Sigmoid colon (tissue), 7 donors: ENCODE measurements at places on chromosomes 13 and 19. TPM values are rescaled to one million over a fixed set of nuclear protein-coding genes. Genes with fewer than 3 reads are reported as not detected.
A peak's percentile ranks its signal among the peaks of the same experiment; 100 is the strongest.

Gene ZNF296
- 1.2 TPM for total RNA-seq

Gene ZSCAN5A
- total RNA-seq: 5.8 TPM

Gene SYNE4
- total RNA-seq: 0.82 TPM

GRCh38 chr13:72820156-72820897 lies 38.4 kb downstream of the PIBF1 start:
- DNase-seq: no peak

GRCh38 chr19:15869873-15870272 lies 28.0 kb downstream of the CYP4F2 start:
- DNase-seq: no peak

DNA sequence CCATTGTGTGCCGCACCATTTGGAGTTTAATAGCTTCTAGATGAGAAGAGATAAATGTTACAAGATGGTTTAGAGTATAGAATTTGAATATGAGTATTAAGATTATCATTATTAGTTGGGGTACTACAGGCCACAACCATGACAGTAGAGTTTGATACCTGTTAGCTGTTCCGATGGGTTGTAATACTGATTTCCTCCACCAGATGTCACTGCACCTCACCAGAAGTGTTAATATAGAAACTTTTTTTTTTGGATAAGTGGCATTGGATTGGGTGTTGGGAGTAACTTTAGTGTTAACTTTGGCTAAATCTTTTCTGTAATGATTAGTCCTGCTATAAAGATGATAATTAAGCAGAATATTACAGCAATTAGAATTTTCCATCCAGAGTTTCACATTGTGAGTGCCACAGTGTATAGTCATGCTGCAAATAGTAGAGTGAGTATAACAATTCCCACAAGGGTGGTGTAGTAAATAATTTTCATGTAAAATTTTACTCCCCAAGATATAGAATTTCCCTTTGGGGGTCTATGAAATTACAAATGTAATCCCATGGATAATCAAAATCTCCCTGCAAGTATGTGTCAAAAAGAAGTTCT lies 56.3 kb downstream of the PSG3 start:
- DNase-seq: no peak

- no peak for DNase-seq
These were observed 21.3 kb upstream of the SLC1A5 start for GRCh38 chr19:46809534-46810272.

GRCh38 chr19:1169411-1169791 lies 4.7 kb downstream of the SBNO2 start:
- DNase-seq: peak; percentile 66

DNA sequence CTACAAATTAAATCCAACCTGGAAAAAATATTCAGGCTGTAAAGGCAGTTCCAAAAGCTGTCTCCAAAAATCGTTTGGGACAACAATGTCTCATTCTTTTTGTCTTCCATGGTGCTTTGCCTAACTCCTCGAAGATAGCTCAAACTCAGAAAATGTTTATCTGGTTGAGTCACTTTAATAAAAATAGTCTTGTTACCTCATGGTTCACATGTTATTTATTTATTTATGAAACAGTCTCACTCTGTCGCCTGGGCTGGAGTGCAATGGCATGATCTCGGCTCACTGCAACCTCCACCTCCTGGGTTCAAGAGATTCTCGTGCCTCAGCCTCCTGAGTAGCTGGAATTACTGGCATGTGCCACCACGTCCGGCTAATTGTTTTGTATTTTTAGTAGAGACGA lies 4.9 kb upstream of the BRD4 start:
- no peak for DNase-seq

Gene CYP2F1
- not detected for total RNA-seq

DNA sequence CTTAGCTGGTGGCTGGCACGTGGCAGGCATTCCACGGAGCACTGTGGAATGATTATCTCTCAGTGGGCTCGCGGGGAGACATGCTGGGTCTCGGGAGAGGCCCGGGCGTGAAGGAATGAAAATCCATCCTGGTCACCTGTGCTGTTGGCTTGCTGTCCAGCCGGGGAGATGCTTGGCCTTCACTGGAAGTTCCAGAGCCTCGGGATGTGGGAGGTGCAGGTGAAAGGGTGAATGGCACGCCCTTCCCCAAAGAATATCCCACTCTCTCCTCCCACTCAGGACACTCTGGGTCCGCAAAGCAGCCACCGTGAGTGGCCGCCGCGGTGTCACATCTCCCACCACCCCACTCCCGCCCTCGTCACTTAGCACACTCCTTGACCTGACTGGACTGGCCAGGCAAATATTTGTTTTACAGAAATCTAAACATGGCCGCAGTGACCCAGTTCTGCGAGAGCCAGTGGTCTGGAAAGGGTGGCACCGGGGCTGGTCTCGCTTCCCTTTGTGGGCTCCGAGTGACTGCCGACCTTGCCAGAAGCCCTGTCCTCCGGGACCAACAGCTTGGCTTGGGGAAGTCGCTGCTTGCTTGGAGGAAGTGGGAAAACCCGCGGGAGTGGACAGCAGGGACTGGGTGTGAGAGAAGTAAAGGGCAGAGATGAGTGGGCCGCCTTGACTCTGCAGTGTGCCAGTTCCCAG lies 8.0 kb downstream of the DPP9 start:
- no peak for DNase-seq

Gene CYP2A13
- total RNA-seq: not detected

Gene QPCTL
- total RNA-seq: 4.7 TPM

- DNase-seq: no peak
These were observed 19.9 kb downstream of the NWD1 start for GRCh38 chr19:16739546-16739945.

GRCh38 chr19:34428549-34429285 lies 536 bp downstream of the UBA2 start:
- peak; percentile 65 for DNase-seq

GRCh38 chr13:42875475-42876269 lies 94.3 kb downstream of the FAM216B start:
- DNase-seq: no peak

Gene ZNF729
- total RNA-seq: not detected

DNA sequence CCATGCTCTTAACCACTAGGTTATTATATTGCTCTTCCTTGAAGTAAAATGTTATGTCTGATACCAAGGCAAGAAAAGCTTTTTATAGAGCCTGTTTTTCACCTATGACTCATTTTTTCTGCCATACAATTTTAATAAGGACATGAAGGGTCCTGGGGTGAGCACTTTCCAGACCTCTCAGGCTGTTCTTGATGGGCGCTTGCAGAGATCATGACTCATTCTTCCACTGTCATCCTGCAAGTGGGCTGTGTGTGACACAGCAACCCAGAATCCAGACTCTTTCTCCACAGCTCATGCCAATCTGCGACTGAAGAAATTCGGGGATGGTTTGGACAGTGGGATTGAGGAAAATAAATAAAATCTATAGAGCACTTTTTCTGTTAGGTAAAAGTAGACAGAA lies 506.7 kb upstream of the NBEA start:
- no peak for DNase-seq

DNA sequence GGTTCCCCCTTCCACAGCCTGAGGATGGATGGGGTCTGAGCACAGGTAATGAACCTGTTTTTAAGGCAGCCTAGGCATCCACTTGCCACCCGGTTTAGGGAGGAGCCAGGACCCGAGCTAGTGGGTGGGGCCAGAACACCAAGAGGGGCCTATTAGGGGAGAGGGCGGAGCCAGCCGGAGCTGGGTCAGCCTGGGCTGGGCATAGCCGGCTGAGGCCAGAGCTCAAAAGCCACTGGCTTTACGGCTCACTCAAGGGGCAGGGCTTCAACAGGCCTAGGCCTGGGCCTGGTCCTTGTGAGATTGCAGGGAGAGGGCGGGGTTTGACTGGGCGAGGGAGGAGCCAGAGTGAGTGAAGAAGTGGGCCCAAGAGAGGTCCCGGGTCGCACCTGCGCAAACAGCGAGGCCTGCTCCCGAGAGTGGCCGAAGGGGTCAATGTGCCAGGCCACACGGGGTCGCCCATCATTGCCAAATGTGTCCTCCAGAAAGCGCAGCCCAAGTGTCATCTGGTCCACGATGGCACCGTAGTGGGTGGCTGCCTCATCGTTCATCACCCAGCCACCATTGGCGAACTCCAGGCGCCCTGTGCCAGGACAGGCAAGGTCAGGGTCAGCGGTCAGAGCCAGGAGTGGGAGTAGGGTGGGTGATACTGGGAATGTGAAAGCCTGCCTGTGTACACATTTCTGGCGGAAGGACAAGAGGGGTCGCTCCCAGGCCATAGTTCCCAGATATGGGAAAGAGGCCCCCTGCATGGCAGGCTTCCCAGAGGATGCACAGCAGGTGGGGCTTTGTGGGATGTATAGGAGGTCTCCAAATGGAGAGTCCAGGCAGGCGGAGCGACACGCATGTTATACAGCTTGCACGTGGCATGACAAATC lies 1.9 kb downstream of the MAN2B1 start:
- DNase-seq: no peak

DNA sequence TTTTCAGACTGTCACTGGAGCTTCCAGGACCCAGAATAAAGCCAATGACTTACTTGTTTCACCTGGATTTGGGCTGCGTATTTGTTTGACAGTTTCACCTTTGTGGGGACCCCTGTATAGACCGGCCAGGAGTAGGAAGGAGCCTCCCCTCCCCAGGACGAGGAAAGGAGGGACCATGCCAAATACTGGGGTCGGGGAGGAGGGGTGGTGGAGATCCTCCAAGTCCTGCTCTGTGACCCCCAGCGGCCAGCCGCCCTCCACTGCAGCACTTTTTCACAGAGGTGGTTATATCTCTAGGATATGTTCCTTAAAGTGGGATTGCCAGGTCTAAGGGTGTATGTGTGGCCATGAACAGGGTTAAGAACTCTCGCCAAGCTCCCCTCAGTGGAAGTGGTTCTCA lies 25.7 kb upstream of the ZNF492 start:
- no peak for DNase-seq

GRCh38 chr13:54185785-54186184 lies 1157.2 kb downstream of the OLFM4 start:
- DNase-seq: no peak

DNA sequence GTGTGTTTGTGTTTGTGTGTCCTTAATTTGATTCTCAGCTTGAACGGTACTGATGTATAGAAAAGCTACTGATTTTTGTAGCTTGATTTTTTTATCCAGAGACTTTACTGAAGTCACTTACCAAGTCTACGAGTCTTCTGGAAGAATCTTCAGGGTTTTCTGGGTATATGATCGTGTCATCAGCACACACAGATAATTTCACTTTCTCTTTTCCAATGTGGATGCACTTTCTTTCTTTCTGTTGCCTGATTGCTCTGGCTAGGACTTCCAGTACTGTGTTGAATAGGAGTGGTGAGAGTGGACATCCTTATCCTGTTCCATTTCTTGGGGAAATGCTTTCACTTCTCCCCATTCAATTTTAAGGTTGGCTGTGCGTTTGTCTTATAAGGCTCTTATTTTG lies 7.9 kb upstream of the LILRB1 start:
- no peak for DNase-seq

- no peak for DNase-seq
These were observed 15.0 kb downstream of the PPP5C start for GRCh38 chr19:46361915-46362314.

DNA sequence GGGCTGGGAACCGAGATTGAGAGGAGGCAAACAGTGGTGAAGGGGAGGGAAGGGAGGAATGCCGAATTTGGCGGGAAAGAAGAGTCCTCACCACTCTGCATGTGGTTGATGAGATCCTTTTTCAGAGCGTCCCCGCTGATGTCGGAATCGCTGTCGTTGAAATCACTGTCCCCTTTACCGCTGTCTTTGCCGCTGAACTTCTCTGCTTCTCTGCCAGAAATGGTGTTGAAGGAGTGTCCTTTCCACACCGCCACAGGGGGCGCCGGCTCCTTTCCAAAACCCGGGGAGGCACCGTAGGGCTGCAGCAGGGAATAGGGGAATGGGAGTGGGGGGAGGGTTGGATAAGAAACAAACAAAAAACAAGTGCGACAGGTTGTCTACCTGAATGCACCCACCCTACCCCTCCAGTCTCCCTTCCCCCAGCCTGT lies 3.1 kb downstream of the PCDH8 start:
- no peak for DNase-seq

Gene SPATA13
- total RNA-seq: 16.1 TPM

DNA sequence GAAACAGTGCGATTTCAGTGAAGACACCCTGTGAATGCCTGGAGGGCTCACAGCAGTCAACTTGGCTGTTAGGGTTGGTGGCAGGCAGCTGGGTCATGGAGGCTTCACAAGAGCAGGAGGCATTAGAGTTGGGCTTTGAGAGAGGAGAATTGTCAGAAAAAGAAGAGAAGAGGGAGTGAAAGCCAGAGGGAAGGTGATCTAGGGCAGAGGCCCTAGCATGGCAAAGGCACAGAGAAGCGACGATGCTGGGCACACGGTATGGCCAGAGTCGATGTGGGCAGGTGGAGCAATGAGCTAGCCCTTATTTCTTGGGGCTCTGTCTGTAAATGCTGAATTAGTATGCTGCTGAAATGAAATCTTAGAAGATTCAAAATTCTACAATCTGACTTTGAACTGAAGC lies 52.6 kb upstream of the OLFM4 start:
- no peak for DNase-seq

- peak; percentile 84 for DNase-seq
These were observed 1.7 kb upstream of the PTGER1 start for GRCh38 chr19:14476673-14477401.

Gene ZNF829
- 4.1 TPM for total RNA-seq

DNA sequence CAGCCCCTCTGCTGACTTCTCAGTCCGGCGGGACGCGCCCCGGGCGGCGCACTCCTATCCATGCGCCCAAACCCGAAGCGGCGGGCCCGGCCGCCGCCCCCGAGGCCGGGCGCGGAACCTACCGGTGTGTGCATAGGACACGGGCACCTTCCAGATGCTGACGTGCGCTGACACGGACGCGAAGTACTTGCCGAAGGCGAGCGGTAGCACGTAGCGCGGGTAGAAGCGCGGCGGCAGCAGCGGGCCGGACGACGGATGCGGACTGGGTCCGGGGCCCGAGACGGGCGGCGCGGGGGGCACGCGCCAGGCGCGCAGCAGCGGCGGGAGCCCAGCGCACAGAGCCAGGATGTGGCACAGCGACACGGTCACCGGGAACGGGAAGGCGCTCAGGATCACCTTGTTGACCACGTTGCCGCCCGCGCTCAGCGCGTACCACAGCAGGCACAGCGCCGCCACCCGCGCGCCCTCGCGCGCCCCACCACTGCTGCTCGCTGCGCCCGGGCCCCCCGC lies 338 bp downstream of the SLC35E1 start:
- DNase-seq: no peak

DNA sequence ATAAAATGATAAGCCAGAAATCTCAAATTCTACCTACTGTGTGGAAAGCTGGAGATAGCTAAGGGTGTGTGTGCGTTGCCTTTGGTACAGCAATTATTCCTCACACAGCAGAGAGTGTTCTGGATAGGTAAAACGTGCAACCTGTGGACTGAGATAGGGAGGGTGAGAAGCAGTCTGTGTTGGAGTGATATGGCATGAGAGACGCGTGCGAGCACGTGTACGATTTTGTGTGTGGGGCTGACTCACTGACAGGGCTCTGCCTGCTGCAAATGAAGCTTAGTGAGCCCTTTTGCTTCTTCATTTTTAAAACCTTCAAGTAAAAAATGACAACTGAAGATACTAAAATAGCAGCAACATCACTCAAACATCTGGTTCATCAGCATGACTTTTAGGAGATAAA lies 35.7 kb upstream of the SLC10A2 start:
- no peak for DNase-seq
